CD4-positive, CD25-positive, alpha-beta regulatory T cell (primary cell): ENCODE measurements at places on chromosomes 4 and X. TPM values are rescaled to one million over a fixed set of nuclear protein-coding genes. Genes with fewer than 3 reads are reported as not detected.

USP17L27 gene
- total RNA-seq, result not detected

GRCh38 chrX:107738272-107738671, 37.3 kb downstream of the TSC22D3 start:
- no peak overlapping the region for H3K27ac ChIP-seq
- no peak overlapping the region for H3K4me3 ChIP-seq
- DNase-seq, result no peak
- no peaks in the 10 kb centered on the region for H3K27me3 ChIP-seq
- H3K36me3 ChIP-seq, result no peaks in the 10 kb centered on the region

GRCh38 chr4:15562623-15563022, 92.5 kb downstream of the FBXL5 start:
- no peak for DNase-seq
- no peaks in the 10 kb centered on the region for H3K27me3 ChIP-seq
- no peak overlapping the region for H3K27ac ChIP-seq
- peaks cover 3% of the 10 kb centered on the region for H3K36me3 ChIP-seq
- H3K4me3 ChIP-seq, result no peak overlapping the region

DNA sequence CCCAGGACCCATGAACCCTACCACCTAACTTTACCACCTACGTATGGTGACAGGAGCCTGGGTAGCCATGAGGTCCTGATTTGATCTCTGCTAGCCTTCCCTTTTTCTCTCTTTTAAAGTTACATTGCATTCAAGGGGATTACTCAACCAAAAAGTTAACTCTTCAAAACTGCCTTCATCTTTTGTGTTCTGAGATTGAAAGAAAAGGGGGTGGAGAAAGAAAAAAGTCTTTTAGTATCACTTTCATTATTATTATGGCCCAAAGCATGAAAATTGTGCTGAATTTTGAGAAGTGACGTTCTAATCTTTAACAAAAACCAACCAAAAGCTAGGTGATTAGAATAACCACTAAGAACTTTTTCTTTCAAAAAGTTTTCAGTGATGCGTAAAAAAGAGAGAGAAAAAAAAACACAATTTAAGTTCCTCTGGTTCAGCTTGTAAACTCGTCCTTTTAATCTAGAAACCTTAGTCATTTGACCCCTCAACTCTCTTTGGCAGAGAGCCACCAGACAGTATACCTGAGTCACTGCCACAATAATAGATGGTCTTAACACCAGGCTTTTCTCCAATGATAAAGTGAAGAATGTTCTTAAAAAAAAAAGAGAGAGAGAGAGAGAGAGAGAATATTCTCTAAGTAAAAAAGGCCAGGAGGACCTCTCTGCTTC, 347.4 kb upstream of the FGF13 start:
- no peak overlapping the region for H3K4me3 ChIP-seq
- no peaks in the 10 kb centered on the region for H3K27me3 ChIP-seq
- DNase-seq, result no peak

GRCh38 chr4:102449751-102450352, 51.3 kb upstream of the NFKB1 start:
- H3K4me3 ChIP-seq, result no peak overlapping the region
- H3K27me3 ChIP-seq, result no peaks in the 10 kb centered on the region
- H3K27ac ChIP-seq, result no peak overlapping the region
- H3K36me3 ChIP-seq, result no peaks in the 10 kb centered on the region

SLC34A2 gene
- not detected for total RNA-seq

PRSS12 gene
- total RNA-seq, result not detected

GRCh38 chr4:8108261-8108660, 50.4 kb downstream of the ABLIM2 start:
- no peaks in the 10 kb centered on the region for H3K36me3 ChIP-seq
- H3K27me3 ChIP-seq, result no peaks in the 10 kb centered on the region
- H3K4me1 ChIP-seq, result no peaks in the 10 kb centered on the region
- H3K4me3 ChIP-seq, result no peak overlapping the region

- H3K4me1 ChIP-seq, result peaks cover 29% of the 10 kb centered on the region
- no peak overlapping the region for H3K27ac ChIP-seq
- H3K36me3 ChIP-seq, result no peaks in the 10 kb centered on the region
- DNase-seq, result no peak
- no peaks in the 10 kb centered on the region for H3K27me3 ChIP-seq
These were observed 26.5 kb upstream of the CYBB start for GRCh38 chrX:37753384-37753783.

MND1 gene
- 0.67 TPM for total RNA-seq

P2RY8 gene
- 158 TPM for total RNA-seq

NUP62CL gene
- 3.3 TPM for total RNA-seq

GRCh38 chrX:23694606-23695005, 27.3 kb downstream of the PRDX4 start:
- H3K4me3 ChIP-seq, result no peak overlapping the region
- H3K27ac ChIP-seq, result no peak overlapping the region
- H3K36me3 ChIP-seq, result no peaks in the 10 kb centered on the region
- H3K4me1 ChIP-seq, result no peaks in the 10 kb centered on the region
- no peaks in the 10 kb centered on the region for H3K27me3 ChIP-seq
- peak; percentile 19 for DNase-seq

- no peaks in the 10 kb centered on the region for H3K4me1 ChIP-seq
- H3K36me3 ChIP-seq, result no peaks in the 10 kb centered on the region
- H3K27me3 ChIP-seq, result no peaks in the 10 kb centered on the region
- no peak overlapping the region for H3K4me3 ChIP-seq
These were observed 276.5 kb downstream of the PPP4R3C start for GRCh38 chrX:27186671-27187070.

GRCh38 chrX:57587607-57588006, 4.2 kb upstream of the ZXDB start:
- no peak overlapping the region for H3K27ac ChIP-seq
- no peak overlapping the region for H3K4me3 ChIP-seq
- no peaks in the 10 kb centered on the region for H3K4me1 ChIP-seq
- H3K27me3 ChIP-seq, result no peaks in the 10 kb centered on the region
- DNase-seq, result no peak

GRCh38 chr4:7424553-7425111, 10.1 kb downstream of the PSAPL1 start:
- H3K27me3 ChIP-seq, result no peaks in the 10 kb centered on the region
- no peak for DNase-seq
- no peaks in the 10 kb centered on the region for H3K4me1 ChIP-seq

GRCh38 chrX:15808254-15808653, 18.0 kb downstream of the ZRSR2 start:
- H3K27ac ChIP-seq, result no peak overlapping the region
- H3K4me3 ChIP-seq, result no peak overlapping the region
- no peaks in the 10 kb centered on the region for H3K4me1 ChIP-seq
- no peak for DNase-seq

DNA sequence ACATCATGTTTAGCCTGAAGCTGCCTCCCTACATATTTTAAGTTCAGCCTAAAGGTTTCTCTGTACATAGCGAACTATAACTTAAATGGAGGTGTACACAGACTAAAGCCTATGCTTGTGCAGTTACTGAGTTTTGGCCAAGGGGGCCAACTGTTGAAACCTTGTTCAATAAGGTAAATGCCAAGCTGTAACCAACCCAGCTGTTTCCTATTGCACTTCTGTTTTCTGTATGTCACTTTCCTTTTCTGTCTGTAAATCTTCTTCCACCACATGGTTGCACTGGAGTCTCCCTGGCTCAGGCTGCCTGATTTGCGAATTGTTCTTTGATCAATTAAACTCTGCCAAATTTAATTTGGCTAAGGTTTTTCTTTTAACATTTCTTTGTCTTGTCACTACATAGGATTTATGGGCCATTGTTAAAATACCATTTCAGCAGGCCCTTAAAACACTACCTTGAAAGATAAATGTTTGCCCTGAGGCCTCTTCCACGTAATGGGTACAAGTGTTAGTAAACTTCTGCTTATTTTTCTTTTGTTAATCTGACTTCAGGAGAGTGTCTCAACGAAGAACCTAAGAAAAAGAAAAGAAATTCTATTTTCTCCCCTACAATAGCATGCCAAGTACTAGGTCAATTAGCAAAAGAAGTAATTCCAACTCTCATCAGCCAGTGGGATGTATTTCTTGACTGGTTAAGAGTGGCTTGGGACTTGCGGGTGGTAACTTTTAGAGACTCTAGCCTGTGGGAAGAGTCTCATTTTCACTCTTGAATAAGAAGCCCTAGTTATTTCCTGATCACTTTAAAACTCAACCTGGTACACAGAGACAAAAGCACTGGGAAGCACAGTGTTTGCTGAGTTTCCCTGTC, 45.7 kb upstream of the PRSS12 start:
- no peaks in the 10 kb centered on the region for H3K36me3 ChIP-seq
- no peak for DNase-seq
- no peaks in the 10 kb centered on the region for H3K4me1 ChIP-seq
- H3K4me3 ChIP-seq, result no peak overlapping the region
- peaks cover 9% of the 10 kb centered on the region for H3K27me3 ChIP-seq

- DNase-seq, result no peak
- no peaks in the 10 kb centered on the region for H3K36me3 ChIP-seq
These were observed 95.8 kb upstream of the WDR1 start for GRCh38 chr4:10212400-10212799.

GNRHR gene
- total RNA-seq, result not detected

- H3K4me1 ChIP-seq, result no peaks in the 10 kb centered on the region
- no peak for DNase-seq
- H3K27ac ChIP-seq, result no peak overlapping the region
- no peaks in the 10 kb centered on the region for H3K36me3 ChIP-seq
- no peak overlapping the region for H3K4me3 ChIP-seq
- no peaks in the 10 kb centered on the region for H3K27me3 ChIP-seq
These were observed 1511.1 kb downstream of the TECRL start for GRCh38 chr4:62898115-62898514.

- H3K4me1 ChIP-seq, result peaks cover 5% of the 10 kb centered on the region
- H3K36me3 ChIP-seq, result peaks cover 24% of the 10 kb centered on the region
- H3K27me3 ChIP-seq, result no peaks in the 10 kb centered on the region
- no peak overlapping the region for H3K27ac ChIP-seq
- no peak for DNase-seq
- no peak overlapping the region for H3K4me3 ChIP-seq
These were observed 18.0 kb downstream of the NAF1 start for GRCh38 chr4:163148466-163149336.

DNA sequence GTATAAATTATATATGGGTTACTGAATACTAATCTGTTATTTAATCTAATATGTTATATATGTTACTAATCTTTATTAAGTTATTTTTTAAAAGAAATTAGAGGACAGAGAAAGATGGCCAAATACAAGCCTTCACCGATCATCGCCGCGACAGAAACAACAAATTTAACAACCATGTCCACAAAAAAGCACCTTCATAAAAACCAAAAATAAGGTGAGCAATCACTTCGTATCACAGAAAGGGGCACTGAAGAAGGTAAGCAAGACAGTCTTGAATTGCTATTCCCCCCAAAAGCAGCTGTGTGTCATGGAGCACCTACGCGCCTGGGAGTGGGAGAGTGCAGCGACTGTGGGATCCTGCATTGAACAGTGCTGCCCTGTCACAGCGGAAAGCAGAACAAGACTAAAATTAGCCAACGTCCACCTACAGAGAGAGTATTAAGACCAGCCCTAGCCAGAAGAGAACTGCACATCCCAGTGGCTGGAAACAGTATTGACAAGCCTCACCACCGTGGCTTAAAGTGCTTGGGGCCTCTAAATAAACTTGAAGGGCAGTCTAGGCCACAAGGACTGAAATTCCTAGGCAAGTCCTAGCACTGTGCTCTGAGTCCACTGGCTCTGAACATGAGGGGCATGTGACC, 38.5 kb downstream of the LRBA start:
- no peak for DNase-seq
- H3K4me3 ChIP-seq, result no peak overlapping the region
- H3K4me1 ChIP-seq, result peaks cover 13% of the 10 kb centered on the region
- no peaks in the 10 kb centered on the region for H3K27me3 ChIP-seq
- no peaks in the 10 kb centered on the region for H3K36me3 ChIP-seq

DNA sequence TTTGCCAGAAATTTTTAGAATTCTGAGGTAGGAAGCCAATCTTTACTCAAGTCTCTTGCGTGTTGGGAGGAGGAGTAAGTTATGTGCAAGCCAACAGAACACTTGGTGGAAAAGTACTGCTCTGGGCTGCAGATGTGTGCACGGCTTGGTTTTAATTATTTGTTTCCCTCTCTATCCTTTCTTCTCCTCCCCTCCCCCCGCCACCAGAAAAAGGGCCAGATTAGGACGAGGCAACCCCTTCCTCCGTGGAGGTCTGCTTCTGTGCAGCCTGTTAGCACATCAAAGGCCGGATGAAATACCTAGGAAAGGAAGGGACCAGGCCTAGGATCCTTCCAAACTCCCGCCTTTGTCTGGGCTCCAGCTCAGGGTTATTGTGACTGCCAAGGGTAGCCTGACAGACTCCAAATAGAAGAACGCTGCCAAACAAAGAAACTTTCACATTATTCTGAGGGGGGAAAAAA, 1.0 kb upstream of the PGRMC1 start:
- peaks cover 8% of the 10 kb centered on the region for H3K4me1 ChIP-seq
- no peaks in the 10 kb centered on the region for H3K36me3 ChIP-seq
- DNase-seq, result no peak
- no peak overlapping the region for H3K4me3 ChIP-seq
- H3K27me3 ChIP-seq, result no peaks in the 10 kb centered on the region

DNA sequence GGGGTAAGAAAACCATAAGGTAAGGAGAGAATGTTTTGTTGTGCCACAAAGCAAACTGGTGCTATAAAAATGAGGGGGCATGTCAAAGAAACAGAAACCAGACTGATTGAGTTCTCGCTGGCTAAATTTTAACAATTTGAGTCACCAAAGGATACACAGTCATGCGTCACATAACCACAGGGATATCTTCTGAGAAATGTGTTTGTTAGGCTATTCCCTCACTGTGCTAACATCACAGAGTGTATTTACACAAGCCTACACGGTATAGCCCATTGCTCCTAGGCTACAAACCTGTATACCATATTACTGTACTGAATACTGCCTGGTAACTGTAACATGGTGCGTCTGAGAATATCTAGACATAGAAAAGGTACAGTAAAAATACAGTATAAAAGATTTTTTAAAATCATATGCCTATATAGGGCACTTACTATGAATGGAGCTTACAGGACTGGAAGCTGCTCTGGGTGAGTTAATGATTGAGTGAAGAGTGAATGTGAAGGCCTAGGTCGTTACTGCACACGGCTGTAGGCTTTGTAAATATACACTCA, 50.1 kb downstream of the FBXW7 start:
- H3K4me3 ChIP-seq, result peak overlapping the region; percentile 54
- DNase-seq, result peak; percentile 11
- peaks cover 17% of the 10 kb centered on the region for H3K4me1 ChIP-seq
- peaks cover 4% of the 10 kb centered on the region for H3K36me3 ChIP-seq

GRCh38 chrX:63809173-63809572, 24.2 kb upstream of the ARHGEF9 start:
- no peaks in the 10 kb centered on the region for H3K36me3 ChIP-seq
- no peak overlapping the region for H3K4me3 ChIP-seq
- DNase-seq, result no peak

- H3K4me1 ChIP-seq, result no peaks in the 10 kb centered on the region
- no peak for DNase-seq
- H3K36me3 ChIP-seq, result no peaks in the 10 kb centered on the region
- no peaks in the 10 kb centered on the region for H3K27me3 ChIP-seq
- H3K4me3 ChIP-seq, result no peak overlapping the region
- H3K27ac ChIP-seq, result no peak overlapping the region
These were observed 408.6 kb downstream of the FAM47B start for GRCh38 chrX:35351212-35351611.

PSAPL1 gene
- total RNA-seq, result not detected

GASK1B gene
- total RNA-seq, result not detected

SSX4 gene
- total RNA-seq, result not detected

CT47B1 gene
- not detected for total RNA-seq
